ENCODE measurements at places on chromosomes 11 and 22. TPM values are rescaled to one million over a fixed set of nuclear protein-coding genes. Genes with fewer than 3 reads are reported as not detected.
A peak's percentile ranks its signal among the peaks of the same experiment; 100 is the strongest.

DNA sequence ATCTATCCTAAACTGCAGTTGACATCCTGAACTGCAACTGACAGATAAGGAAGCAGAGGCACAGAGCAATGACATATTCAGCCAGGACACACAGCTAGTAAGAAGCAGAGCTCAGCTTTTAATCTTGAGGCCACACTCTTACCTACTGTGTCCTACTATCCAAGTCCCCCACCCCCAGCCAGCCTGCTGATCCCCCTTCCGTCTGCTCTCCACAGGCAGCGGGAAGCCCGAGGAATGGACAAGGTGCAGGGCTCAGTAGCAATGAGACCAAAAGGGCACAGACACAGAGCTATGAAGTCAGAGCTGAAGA, 4.3 kb downstream of the POLR3H start:
- DNase-seq, result no peak

GRCh38 chr11:19952116-19952605, 208.1 kb downstream of the DBX1 start:
- no peak for DNase-seq

DNA sequence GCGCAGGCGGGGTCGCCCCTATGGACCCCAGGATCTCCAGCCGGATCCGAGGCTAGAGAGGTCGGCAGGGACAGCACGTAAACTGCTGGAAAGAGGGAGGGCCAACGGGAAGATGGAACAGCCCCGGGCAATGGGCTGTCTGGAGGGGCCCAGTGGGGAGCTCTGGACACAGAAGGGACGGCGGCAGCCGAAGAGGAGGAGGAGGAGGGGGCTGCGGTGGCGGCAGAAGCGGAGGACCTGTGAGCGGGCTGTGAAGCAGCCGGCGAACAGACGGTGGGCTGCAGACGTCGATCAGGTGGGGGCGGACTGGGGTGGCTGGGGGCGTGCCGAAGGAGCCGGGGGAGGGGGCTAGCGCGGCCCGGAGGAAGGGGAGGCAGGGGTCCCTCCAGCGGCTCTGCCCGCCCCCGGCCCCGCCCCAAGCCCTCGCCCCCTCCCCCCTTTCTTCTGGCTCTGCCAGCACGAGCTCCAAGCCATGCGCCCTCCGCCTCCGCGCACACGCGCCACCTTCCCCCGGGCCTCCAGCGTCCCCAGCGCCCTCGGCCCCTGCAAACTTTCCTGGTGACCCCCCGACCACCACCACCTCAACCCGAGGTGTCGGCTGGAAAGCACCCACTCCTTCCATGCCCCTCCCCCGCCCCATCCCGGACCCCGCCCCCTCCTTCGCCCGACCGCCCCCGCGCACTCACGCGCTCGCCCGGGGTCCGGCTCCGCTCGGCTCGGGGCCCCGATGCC, 432 bp downstream of the TNKS1BP1 start:
- no peak for DNase-seq

DNA sequence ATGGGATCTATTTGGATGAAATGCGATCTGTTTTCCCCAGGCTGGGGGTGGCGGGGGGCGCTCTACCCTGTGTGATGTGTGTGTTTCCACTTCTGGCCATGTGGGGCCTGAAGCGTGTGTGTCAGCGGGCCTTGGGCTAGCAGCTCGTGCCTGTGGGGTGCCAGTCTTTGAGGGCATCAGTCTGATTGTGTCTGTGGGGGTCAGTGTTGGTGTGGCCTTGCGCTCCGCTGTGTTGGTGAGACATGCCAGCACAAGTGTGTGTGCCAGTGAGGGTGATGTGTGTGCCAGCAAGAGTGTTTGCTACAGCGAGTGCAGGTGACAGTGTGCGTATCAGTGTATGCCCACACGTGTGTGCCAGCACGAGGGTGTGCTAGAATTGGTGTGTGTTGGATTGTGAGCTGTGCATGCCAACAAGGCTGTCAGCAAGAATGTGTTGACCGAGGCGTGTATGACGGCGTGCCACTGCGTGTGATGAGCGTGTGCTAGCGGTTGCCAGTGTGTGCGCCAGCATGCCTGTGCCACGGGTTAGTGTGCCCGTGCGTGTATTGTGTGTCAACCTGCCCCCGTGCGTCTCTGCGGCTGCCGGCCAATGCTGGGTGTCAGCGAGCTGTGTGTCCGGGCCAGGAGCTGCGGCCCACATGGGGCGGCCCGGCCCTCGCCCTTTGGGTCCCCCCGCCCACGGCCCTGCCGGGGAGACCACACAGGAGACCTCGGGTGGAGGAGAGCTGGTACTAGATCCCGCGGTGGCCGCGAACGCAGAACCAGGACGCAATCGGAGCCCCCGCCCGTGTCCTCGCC, 519 bp downstream of the ARRB1 start:
- no peak for DNase-seq

LRRC10B gene
- total RNA-seq, result not detected

DNA sequence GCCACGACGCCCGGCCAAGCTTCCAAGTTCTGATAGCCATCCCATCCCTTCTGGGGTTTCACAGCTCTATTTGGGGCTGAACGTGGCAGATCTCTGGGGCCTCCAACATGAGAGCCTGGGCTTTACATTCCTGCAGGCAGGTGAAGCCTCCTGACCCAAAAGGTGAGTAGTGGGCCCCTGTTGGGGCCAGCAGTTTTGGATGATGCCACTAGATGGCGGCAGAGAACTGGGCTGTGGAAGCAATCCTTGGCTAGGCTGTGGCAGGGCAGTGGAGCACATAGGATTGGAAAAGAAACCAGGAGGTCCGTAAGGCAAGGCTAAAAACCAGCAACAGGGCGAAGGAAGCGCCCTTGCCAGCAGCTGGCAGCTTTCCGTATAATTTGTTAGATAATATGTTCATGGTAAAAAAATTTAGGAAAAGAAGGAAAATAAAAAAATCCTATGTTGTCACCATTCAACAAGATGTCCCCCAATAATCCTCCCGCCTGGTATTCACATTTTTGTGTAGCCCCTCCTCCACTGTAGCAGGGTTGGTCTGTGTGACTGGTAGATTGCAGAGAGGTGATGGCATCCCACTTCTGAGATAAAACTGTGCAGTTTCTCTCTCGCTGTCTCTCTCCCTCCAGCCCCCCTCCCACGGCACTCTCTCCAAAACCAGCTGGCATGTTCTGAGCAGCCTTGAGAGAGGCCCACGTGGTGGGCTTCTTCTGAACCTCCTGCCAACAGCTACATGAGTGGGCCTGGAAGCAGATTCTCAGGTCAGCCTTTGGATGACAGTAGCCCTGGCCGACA, 43.6 kb upstream of the OR4B1 start:
- DNase-seq, result no peak

VPREB1 gene
- total RNA-seq, result not detected

PKNOX2 gene
- total RNA-seq, result not detected

GRCh38 chr11:69406060-69406459, 75.4 kb upstream of the LINC01488 start:
- no peak for DNase-seq

- no peak for DNase-seq
These were observed 30.2 kb downstream of the CHID1 start for GRCh38 chr11:880447-880846.

- DNase-seq, result peak; percentile 4
These were observed 92.7 kb downstream of the FDX1 start for GRCh38 chr11:110522471-110522870.

DNA sequence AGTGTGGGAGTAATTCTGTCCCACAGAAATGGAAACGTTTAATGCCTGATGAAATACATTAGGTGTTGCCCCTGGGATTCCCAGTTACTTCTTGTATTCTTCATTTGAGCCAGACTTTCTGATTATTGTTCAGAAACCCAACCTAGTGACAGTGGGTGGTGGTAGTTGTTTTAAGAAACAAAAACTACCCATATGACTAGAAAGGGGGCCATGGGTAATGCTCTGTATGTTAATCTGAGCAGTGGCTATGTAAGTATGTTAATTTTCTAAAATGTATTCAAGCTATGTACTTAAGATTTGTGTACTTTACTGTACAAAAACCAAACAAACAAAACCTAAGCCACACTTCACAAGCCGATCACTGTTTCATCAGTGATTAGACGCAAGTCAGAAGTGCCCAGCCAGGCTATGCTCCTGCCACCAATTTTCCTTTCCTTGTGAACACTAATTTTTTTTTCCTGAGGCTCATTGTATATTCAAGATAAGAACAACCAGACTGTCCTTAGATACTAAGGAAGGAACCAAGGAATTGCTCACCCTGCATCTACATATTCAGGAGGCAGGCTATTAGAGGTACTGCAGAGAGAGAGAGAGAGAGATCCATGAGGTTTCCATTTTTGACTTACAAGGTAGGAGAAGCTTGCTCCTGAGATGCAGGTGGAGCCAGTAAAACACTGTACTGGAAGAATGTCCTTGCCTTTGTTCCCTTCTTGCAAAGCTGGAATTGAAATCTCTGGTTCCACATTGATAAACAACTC, 122.7 kb downstream of the DBX1 start:
- no peak for DNase-seq

DNA sequence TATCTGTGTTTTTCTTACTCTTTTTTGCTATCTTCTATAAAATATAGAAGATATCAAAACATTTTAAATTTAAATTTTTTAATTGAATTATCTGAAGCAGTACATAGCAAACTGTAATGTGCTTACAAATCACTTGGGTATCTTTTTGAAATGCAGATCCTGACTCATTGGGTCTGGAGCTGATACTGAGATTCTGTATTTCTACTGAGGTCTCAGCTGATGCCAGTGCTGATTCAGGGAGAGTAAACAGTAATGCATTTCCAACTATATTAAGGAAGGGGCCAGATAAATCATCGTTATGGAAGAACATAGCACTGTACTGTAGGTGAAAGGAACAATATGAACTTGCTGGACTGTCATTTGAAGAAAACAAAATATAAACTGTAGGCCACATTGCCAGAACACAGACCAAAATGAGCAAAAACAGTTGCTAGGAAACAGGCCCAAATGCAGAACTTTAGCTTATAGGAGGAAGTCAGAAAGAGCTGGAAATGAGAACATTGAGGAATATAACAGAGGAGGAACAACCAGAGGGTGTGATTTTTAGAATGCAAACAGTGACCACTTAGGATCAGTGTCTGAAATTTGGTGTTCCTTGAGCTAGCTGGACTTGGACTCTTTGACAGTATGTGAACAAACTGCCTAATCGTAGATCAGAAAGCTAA, 3.3 kb downstream of the ARL14EP start:
- DNase-seq, result no peak

MFNG gene
- total RNA-seq, result 0.07 TPM

GRCh38 chr11:116461789-116462188, 311.0 kb downstream of the BUD13 start:
- no peak for DNase-seq

- DNase-seq, result no peak
These were observed 50.5 kb upstream of the FDX1 start for GRCh38 chr11:110379261-110379660.

VSTM5 gene
- 0.51 TPM for total RNA-seq

MEI1 gene
- 0.35 TPM for total RNA-seq

SYCE3 gene
- total RNA-seq, result 1.0 TPM

SMTNL1 gene
- not detected for total RNA-seq

DNA sequence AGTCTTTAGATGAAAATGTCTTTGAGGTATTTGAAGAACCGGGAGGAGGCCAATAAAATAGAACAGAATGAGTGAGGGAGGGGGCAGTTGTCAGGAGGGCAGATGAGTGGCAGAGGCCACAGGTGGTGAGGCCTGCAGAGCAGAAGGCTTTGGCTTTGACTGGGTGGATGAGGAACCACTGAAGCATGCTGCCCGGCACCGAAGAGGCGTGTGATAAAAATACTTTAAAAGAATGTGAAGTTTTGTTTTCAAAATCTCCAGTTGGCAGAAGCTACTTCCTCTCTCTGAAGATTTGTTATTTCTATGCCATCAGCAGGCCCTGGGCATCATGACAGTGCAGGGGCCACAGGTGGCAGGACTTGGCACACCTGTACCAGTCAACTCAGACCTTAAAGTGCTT, 6.3 kb downstream of the MS4A12 start:
- DNase-seq, result no peak

- DNase-seq, result no peak
These were observed 85.1 kb upstream of the USP47 start for GRCh38 chr11:11756718-11757117.

DNA sequence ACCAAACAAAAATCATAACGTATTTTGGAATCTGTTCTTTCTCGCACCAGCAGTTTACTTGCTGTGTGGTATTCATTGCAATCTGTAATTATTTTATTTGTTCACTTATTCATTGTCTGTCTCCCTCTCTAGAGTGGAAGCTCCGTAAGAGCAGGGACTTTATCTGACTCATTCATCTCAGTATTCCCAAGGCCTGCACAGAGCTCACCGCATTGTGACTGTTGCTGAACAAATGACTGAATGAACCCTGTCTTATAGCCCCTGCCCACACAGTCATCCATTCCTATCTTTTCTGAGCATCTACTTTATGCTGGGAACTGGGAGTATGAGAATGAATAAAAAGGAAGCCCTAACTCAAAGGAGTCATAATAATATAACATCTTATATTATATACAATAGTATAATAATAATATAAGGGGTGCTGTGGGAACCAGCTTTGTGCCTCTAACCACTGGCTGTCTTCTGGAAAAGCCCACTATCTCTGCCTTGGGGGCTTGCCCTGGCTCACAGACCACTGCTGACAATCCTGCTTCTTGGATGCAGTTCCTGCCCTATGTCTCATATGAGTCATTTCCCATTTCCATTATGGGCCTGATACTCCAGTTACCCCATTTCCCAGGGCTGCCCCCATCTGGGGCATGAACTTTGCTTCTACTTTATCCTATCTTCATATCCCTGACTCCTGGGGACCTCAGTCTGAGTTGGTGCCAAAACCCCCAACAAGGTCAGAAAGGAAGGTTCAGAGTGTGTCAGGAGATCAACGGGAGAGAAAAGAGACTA, 11.0 kb downstream of the XRRA1 start:
- DNase-seq, result no peak

APOL5 gene
- total RNA-seq, result not detected

GRCh38 chr22:39177791-39178190, 25.3 kb upstream of the CBX7 start:
- no peak for DNase-seq

DNA sequence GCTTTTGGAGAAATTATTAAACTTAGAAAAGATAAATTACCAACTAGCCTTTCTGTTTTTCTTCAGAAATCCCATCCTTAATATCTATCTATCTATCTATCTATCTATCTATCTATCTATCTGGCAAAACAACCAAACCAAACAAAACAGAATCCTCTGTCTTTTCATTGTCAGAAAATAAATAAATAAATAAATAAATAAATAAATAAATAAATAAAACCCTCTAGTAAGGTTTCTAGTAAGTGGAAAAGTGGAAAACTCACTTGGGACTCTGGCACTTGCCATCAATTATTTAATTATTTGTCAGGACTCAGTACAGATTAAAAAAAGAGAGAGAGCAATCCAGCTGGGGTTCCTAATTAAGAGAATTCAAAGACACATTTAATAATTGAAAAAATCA, 556.2 kb upstream of the CHORDC1 start:
- no peak for DNase-seq

AIP gene
- 63.4 TPM for total RNA-seq

- DNase-seq, result no peak
These were observed 29.3 kb downstream of the RPUSD4 start for GRCh38 chr11:126181939-126182730.

DNA sequence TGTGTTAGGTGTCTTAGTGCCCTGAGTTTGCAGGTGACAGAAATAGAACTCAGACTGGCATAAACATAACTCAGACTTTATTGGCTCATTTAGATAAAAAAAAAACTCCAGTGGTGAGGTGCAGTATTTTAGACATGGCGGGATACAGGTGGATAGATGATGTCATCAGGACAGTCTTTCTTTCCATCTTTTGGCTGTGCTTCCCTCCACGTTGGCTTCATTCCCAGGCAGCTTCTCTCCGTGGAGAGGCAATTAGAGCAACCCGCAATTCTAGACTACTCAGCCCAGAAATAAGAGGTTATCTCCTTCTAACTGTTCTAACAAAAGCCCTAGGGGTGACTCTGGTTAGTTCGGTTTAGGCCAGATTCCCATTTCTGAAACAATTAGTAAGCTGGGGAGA, 40.5 kb downstream of the NCAM1 start:
- no peak for DNase-seq
